ENCODE measurements at places on chromosomes 7 and 10. TPM values are rescaled to one million over a fixed set of nuclear protein-coding genes. Genes with fewer than 3 reads are reported as not detected.

The ZNF862 gene
- 11.8 TPM for total RNA-seq

The ASB15 gene
- total RNA-seq = not detected

The SLC39A12 gene
- 2.2 TPM for total RNA-seq

The CALHM2 gene
- total RNA-seq = 2.5 TPM

The GRM3 gene
- total RNA-seq = 86.5 TPM
